ENCODE measurements at places on chromosomes 16 and 17. TPM values are rescaled to one million over a fixed set of nuclear protein-coding genes. Genes with fewer than 3 reads are reported as not detected.

Gene STH
- total RNA-seq = not detected

Gene VTN
- total RNA-seq = 0.18 TPM

Gene SLC5A2
- not detected for total RNA-seq

Gene MT1A
- not detected for total RNA-seq

Gene HSD11B2
- total RNA-seq = 1.5 TPM

Gene CD300C
- 0.20 TPM for total RNA-seq

GRCh38 chr16:78961464-78961863 lies 639.1 kb downstream of the MAF start:
- no peak for DNase-seq
- H3K4me1 ChIP-seq = no peaks in the 10 kb centered on the region
- no peak overlapping the region for H3K4me3 ChIP-seq
- no peaks in the 10 kb centered on the region for H3K27me3 ChIP-seq
- H3K27ac ChIP-seq = no peak overlapping the region

DNA sequence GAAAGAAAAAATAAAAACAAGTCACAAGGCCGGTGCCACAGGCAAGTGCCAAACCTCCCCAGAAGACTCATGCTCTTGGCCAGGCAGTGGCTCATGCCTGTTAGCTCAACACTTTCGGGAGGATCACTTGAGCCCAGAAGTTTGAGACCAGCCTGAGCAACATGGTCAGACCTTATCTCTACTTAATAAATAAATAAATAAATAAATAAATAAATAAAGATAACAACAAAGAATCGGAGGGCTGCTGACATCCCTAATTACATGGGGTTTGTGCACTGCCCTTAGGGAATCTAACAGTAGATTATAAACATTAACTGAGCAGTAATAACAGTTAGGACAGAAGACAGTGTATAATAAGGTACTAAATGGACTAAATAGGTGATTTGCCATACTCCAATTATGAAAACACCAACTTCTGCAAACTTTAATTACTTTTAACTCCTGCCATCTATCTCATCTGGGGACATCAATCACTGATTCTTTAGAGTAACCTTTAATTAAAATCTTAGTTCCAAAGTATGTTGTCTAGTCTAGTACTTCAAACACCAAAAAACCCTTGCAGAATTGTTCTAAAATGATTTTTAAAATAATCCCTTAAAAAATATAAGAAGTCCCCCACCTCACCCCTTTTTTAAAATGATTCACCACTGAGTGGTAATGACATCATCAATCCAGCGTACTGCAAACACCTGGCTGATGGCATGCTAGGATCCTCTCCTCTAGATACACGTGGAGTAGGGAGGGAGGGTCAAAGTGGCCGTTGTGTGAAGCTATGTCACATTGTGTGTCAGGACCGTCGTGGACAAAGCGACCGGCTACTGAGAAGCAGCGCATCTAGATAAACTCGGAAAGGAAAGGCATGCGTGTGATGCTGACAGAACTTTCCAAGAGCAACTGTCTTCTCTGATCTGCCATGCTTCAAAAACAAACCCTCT lies 28.5 kb downstream of the CYTH1 start:
- H3K27me3 ChIP-seq = no peaks in the 10 kb centered on the region
- no peak for DNase-seq
- peak overlapping the region; percentile 31 for H3K4me3 ChIP-seq
- no peaks in the 10 kb centered on the region for H3K36me3 ChIP-seq
- peaks cover 94% of the 10 kb centered on the region for H3K4me1 ChIP-seq

DNA sequence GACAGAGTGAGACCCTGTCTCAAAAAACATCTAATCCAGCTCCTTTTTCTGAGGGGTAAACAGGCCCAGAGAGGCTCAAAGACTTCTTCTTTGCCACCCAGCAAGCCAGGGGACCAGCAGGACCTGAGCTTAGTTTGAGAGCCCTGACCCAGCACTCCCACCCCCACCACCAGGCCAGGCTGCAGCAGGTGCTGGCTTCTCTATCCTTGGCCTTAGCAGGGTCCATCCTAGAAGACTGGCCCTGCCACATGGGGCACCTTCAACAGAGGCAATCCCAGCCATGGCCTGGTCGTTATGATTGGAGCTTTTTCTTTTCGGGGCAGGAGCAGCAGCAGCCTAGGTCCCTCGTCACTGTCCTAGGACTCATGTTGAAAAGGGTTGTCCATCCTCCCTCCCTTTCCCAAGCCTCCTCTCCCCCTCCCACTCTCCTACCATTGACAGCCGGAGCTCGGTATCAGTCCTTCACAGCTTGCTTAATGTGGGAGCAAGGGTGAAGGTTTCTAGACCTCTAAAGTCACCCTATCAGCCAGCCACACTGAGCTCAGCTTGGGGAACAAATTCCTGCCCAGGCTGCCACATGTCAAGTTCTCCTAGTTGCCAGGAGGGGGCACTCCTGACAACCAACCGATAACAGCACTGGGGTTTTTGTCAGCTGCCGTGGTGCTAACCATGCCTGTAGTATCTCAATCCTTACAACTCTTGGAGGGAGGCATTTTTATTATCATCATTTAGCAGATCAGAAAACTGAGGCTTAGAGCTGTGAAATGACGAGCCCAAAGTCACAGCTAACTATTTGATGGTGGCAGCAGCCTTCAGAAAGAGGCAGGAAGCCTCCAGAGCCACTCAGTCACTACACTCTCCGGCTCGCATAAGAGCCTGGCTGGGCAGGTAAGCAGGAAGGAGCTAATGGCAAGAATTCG lies 11.2 kb downstream of the MRPL27 start:
- H3K27ac ChIP-seq = no peak overlapping the region
- DNase-seq = peak; percentile 31
- peaks cover 16% of the 10 kb centered on the region for H3K36me3 ChIP-seq
- no peak overlapping the region for H3K4me3 ChIP-seq
- H3K4me1 ChIP-seq = peaks cover 5% of the 10 kb centered on the region

- no peak for DNase-seq
- H3K27me3 ChIP-seq = no peaks in the 10 kb centered on the region
Measured at GRCh38 chr16:30546115-30546514, 11.5 kb upstream of the ZNF747 start.

- no peaks in the 10 kb centered on the region for H3K36me3 ChIP-seq
- H3K4me3 ChIP-seq = no peak overlapping the region
- H3K27me3 ChIP-seq = no peaks in the 10 kb centered on the region
- DNase-seq = no peak
- H3K4me1 ChIP-seq = no peaks in the 10 kb centered on the region
Measured at GRCh38 chr16:58843675-58844074, 109.6 kb upstream of the GOT2 start.

DNA sequence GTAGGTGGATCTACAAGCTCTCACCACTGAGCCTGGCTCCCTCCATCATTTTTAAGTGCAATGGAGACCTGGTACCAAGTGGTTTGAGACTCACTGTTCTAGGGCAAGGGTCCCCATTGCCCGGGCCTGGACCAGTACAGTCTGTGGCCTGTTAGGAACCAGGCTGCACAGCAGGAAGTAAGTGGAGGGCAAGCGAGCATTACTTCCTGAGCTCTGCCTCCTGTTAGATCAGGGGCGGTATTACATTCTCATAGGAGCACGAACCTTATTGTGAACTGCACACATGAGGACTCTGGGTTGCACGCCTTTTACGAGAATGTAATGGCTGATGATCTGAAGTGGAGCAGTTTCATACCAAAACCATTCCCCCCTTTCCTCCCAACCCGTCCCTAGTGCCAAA lies 6.8 kb upstream of the ZNF594 start:
- H3K36me3 ChIP-seq = no peaks in the 10 kb centered on the region
- no peaks in the 10 kb centered on the region for H3K27me3 ChIP-seq
- H3K4me1 ChIP-seq = peaks cover 8% of the 10 kb centered on the region
- no peak overlapping the region for H3K27ac ChIP-seq
- H3K4me3 ChIP-seq = no peak overlapping the region

DNA sequence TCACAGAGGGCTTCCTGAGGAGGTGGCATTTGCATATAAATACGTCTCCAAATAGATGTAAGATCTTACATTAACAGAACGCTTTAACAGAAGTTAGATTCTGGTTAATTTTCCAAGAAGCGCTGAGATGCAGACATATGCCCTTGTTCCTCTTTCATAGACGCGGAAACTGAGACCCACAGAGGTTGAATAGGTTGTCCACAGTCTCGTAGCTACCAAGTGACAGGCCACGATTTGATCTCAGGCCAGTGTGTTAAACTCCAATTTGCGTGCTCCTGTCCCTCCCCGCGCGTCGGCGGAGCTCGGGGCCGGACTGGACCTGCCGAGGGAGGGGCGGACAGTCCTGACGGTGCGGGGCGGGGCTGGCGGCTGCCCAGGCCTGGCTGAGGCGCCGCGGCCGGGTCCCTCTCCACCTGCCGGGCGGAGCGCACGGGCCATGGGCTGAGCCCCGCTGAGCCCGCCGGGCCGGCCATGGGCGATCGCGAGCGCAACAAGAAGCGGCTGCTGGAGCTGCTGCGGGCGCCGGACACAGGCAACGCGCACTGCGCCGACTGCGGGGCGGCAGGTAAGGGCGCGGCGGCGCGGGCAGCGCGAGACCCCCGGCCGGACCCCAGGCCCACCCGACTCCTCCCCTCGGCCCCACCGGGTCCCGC lies at the start of gene ADAP2:
Gene ADAP2 (plus strand): TSS at position 402 of the 653 bp plus-strand sequence. CDS start 70 bp downstream, at position 472.
- no peak within 1 kb of the TSS for H3K27ac ChIP-seq
- DNase-seq = no peak
- no peaks in the 10 kb centered on the region for H3K4me1 ChIP-seq

DNA sequence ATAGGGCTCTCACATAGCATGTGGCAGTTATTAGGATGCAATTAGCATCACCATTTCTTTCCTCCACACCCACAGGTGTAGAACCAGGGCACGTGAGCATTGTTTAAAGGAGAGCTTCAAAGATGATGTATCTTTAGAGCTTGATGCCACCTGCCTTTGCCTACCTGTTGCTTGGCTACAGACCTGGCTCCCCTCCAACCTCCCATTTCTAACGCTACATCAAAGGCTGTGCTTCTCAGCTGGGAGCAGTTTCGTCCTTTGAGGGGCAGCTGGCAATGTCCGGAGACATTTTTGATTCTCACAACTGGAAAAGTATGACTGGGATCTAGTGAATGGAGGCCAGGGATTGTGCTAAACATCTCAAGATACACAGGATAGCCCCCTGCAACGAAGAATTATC lies 78.5 kb upstream of the CLEC3A start:
- no peak overlapping the region for H3K4me3 ChIP-seq
- H3K27me3 ChIP-seq = no peaks in the 10 kb centered on the region
- DNase-seq = no peak
- no peaks in the 10 kb centered on the region for H3K4me1 ChIP-seq
- no peak overlapping the region for H3K27ac ChIP-seq
- no peaks in the 10 kb centered on the region for H3K36me3 ChIP-seq
